Activated effector memory CD4-positive, alpha-beta T cell treated with Interleukin-2 at 50 U/mL for 16 hours (primary cell): ENCODE measurements at places on chromosomes 12 and 14.

GRCh38 chr14:23457587-23458445 lies 11.7 kb upstream of the NGDN start:
- DNase-seq = no peak

DNA sequence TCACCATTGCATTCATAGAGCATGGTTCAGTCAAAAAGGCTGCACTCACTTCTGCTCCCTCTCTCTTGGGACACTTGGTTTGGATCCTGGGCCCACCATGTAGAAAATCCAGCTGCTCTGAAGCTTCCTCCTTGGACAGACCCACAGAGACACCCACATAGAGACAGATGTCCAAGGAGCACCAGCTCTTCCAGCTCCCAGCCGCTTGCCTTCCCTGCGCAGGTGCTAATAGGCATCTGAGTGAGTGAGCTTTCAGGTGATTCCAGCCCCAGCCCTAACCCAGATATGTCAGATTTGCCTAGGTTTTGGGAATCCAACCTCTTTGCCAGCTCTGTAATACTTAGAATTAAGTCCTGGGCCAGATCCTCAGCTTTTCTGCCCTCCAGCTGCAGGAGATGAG lies 38.6 kb downstream of the DLK1 start:
- no peak for DNase-seq

DNA sequence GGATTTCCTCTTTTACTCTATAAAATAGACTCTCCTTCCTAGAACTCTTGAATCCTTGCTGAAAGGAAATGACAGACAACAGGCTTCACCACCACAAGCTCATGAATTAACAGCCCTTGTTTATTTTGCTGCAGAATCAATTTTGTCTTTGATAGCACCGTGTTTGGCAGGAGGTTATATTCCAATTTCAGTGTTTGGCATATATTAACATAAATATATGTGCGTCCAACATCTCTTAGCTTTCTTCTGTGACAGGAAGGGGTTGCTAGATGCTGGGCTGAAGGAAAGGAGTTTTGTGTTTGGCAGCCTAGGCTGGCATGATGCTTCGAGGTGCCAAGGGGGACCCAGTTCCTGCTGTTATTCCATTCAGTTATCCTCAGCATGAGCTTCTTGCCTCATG lies 126.4 kb downstream of the TMEM132C start:
- DNase-seq = no peak

DNA sequence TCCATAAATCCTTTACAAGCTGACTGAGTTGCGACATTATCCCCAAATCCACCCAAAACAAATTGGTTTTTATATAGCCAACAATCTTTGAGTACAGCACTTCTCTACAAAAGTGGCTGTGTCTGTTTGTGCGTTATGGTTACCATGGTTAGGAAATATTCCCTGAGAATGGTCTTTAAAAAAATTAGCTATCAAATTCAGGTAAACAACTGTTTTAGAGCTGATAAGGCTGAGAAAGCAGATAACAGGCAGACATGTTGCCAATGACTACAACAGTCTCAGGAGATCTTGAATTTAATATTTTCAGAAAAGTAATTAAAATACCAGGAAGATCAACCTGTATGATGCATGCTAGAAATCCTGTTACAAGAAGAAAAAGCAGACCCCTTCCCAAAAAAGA lies 248.0 kb downstream of the RASSF9 start:
- no peak for DNase-seq

GRCh38 chr14:69475194-69475818 lies 9.2 kb upstream of the PLEKHD1 start:
- no peak for DNase-seq

DNA sequence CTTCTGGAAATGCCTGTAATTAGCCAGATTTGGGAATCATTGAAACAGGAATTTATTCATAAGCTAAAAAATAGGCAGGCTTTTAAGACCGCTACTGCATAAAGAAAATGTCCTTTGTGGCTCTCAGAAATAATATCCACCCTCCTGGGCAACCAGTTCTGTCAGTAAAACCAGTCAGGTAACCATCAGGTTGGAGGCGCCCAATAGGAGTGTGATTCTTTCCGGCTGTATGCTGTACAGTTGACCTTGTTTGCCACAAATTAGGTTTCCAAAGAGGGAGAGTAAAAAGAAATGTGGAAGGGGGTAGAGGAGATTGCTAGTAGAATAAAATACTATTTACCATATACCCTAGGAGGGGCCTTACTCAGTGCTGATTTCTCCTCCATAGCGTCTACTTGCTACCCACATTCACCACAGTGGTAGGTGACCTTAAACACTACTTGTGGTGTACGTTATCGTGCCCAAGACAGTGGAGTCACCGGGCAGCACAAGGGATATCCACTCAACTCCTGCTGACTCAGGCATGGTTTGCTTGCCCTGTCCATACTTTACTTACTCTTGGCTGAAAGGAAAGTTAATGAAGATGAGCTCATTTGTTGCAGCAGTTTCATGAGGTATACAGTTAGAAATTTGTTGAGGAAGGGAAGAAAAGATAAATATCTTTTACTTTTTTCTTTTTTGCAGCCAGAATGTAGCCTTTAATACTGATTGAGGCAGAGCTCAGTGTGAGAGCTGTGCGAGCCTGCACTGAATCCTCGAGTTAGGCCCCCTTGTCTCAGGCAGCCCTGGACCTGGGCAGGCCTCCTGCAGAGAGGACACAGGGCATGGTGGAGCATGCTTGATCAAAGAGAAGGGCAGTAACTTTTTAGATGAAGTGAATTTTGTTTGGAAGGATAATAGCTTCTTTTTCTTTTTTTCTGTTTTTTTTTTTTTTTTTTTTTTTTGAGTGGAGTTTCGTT lies 76.7 kb downstream of the DIP2B start:
- no peak for DNase-seq

GRCh38 chr14:87613881-87614280 lies 379.1 kb downstream of the GALC start:
- no peak for DNase-seq

GRCh38 chr12:102026728-102027127 lies 35.1 kb downstream of the WASHC3 start:
- DNase-seq = no peak

GRCh38 chr12:64137117-64137516 lies 85.0 kb downstream of the KICS2 start:
- no peak for DNase-seq

DNA sequence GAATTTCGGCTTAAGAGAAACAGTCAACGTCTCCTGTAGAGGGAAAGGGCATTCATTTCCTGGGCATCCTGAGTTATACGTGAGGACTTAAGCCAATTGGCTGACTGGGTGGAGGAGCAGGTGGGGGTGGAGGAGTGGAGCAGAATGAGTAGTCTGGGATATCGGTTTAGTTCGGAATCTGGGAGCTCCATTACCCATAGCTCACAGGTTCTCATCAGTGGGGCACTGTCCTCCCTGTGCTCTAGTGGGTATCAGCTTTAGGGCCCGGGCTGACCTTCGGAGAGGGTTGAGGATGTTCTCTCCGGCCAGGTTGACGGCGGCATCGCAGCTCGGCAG lies 704 bp downstream of the SDR39U1 start:
- DNase-seq = no peak

GRCh38 chr12:89999699-90000505 lies 291.3 kb upstream of the ATP2B1 start:
- DNase-seq = no peak

GRCh38 chr14:37089410-37089809 lies 83.0 kb downstream of the SLC25A21 start:
- DNase-seq = no peak

GRCh38 chr12:58161773-58162172 lies 220.4 kb downstream of the ATP23 start:
- no peak for DNase-seq

GRCh38 chr14:22282949-22283348 lies 306.1 kb downstream of the DAD1 start:
- no peak for DNase-seq

DNA sequence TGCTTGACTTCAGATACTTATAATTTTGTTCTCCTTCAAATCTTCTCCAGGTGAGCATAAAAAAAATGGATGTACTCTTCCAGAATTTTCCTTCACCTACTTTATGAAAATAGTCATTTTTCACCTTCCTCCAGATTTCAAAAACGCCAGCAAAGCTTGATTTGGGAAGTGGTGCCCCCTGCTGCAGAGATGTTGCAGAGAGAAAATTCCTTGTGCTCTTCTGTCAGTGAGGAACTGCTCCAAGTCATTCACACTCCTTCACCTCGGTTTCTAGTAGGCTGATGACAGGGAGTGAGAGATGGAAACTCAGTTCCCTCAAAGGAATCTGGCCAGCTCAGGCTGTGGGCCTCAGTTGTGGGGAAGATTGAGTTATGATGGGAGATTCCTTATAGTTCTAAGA lies 24.2 kb upstream of the RNASE3 start:
- no peak for DNase-seq

- peak; percentile 38 for DNase-seq
These were observed 406 bp downstream of the TMEM263 start for GRCh38 chr12:106956048-106956578.

- DNase-seq = no peak
These were observed 904 bp upstream of the FAM177A1 start for GRCh38 chr14:35044939-35045797.

GRCh38 chr12:107223821-107224220 lies 130.5 kb upstream of the CRY1 start:
- DNase-seq = no peak

- no peak for DNase-seq
These were observed 663 bp downstream of the WASHC3 start for GRCh38 chr12:102061096-102061559.

DNA sequence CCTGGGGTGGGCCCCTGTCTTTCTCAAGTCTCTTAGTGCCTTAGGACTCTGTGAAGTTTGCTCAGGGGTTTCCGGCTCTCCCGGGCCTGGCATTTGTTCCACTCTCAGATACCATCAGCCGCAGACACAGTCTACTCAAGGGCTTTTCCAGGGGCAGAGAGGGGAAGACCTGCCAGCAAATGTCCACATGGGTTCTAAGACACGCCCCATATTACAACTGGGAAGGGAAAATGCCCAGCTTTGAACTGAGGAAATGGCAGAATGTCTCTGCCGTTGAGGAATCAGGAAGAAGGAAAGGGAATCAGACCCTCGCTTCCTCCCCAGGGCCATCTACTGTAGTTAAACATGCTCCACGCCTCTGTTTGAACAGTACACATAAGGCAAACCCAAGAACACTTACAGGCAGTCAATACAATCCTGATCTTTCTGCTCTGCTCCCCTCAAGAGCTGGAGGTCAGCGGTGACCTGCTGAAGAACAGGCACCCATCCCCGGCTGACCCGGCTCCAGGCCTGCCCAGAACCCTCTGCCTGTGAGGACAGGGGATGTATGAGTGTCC lies 7.9 kb downstream of the CCDC85C start:
- no peak for DNase-seq

DNA sequence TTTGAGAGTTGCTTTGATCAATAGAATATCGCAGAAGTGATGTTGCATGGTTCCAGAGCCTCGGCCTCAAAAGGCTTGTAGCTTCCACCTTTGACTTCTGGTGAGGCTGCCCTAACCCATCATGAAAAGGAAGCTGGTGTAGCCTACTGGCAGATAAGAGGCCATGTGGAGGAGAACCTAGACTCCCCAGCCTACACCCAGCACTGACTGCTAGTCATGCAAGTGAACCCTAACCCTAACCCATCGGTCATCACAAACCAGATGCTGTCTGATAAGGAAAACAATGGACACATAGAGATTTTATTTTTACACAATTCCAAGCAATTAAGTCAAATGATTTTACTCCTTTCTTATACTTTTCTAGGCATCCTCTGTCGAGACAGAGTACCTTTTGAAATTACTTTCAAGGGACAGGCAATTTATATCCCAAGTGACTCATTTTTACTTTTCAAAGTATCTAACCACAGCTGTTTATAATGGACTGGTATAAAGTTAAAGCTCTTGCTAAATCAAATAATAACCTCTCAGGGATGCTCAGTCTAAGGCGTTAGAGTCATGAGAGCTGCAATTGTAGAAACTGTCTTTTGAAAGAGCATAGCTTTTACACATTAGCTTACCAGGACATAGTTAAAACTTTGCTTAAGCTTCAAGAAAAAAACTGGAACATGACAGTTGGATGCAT lies 17.6 kb downstream of the PTPRB start:
- DNase-seq = no peak

DNA sequence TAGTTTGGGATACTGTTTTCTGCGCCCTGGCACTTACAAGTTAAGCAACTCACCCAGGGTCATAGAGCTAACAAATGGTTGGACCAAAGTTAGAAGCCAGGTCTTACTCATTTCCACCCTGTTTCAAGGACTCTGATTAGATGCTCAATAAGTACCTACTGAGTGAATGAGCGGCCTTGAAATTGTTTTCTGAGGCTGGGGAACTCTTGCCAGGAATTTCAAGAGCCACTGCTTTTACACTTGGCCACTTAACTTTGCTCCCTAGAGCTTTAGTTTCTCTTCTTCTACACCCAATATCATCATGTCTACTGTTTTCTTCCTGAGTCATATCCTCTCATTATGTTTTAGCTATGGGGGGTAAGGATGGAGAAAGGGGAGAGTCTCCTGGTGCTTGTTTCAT lies 431.6 kb downstream of the ZFP36L1 start:
- DNase-seq = no peak

GRCh38 chr12:108375986-108376663 lies 37.0 kb upstream of the CMKLR1 start:
- DNase-seq = no peak

- DNase-seq = no peak
These were observed 5.5 kb upstream of the PFDN5 start for GRCh38 chr12:53289891-53290290.

GRCh38 chr12:8065991-8066594 lies at the start of gene C3AR1:
Gene C3AR1 (minus strand): TSS chr12:8066359. CDS start chr12:8060185, 6,174 bp downstream.
- DNase-seq = peak; percentile 24

DNA sequence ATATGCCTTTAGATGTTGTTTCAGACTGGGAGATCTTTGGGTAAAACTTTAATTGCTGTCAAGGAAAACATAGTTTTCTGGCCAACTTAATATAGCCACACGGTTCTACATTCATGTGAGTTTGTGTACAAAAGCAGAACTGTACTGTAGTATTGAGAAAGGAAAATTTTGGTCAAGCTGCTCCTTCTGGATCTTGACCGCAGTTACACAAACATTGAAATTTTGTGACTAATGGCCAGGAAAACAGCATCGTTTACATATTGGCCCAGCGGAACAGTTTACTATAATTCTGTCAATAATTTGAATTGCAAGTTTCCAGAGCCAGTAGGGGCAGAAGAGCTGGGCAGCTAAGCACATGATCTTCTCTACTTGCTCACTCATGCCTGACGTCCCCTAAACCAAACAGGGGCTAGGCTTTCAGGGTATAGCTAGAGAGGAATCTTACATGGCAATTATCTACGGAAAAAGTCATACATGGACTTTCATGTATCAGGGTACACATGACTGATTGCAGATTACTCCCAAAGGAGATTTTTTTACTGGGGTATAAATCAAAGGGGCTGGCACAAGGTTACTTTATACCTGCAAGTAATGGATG lies 11.4 kb upstream of the ART4 start:
- DNase-seq = no peak

GRCh38 chr14:29175706-29176105 lies 409.1 kb downstream of the FOXG1 start:
- no peak for DNase-seq

GRCh38 chr12:71756054-71756690 lies 1.5 kb downstream of the RAB21 start:
- DNase-seq = no peak
